ENCODE measurements at places on chromosomes 4 and X. TPM values are rescaled to one million over a fixed set of nuclear protein-coding genes. Genes with fewer than 3 reads are reported as not detected.

GRCh38 chr4:102786279-102786678, 25.5 kb upstream of the MANBA start:
- no peak for DNase-seq

DNA sequence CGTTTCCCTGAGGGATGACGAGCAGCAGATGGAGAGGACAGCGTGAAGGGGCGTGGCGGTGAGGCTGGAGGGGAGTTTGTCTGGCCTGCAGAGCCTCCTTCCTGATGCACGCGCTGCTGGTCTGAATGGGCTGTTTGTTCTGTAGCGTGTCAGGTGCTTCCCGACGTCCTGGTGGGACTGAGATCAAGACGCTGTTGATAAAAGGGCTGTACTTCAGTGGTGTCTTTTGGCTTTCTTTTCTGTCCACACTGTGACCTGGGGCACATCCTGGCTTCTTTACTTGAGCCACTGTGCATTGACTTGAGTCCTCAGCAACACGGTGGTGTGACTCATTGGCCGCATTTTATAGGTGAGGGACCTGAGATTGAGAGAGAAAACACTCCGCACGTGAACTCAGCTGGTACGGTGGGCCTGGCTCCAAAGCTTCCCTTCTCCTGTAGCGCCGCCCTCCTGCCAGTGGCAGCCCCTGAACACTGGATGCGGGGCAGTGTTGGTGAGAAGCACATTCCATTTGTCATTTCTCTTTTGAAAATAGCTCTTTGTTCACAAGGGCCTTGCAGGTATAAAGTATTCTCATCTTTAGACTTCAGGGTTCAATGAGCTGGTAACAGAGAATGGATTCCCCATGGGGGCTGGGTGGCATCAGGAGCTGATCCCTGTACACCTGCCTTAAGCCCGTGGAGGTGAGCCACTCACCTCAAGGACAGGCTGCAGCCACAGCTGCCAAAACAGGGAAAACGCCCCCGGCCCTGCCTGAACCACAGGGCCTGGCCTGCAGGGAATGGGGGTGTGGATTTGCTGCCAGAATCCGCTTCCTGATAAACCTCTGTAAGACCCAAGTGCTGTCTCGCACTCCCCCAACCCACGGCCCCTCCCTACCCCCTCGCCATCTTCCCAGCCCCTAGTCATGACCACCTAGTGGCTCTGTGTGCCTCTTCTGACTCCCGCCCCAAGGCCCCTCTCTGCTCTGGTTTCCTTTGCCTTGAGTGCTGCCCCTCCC, 29.2 kb downstream of the NSG1 start:
- DNase-seq, result no peak

GRCh38 chr4:88751258-88752075, 53.8 kb upstream of the NAP1L5 start:
- no peak for DNase-seq

- no peak for DNase-seq
Measured at GRCh38 chrX:145532176-145532780, 285.0 kb downstream of the SPANXN1 start.

The FMR1 gene
- 147 TPM for total RNA-seq

DNA sequence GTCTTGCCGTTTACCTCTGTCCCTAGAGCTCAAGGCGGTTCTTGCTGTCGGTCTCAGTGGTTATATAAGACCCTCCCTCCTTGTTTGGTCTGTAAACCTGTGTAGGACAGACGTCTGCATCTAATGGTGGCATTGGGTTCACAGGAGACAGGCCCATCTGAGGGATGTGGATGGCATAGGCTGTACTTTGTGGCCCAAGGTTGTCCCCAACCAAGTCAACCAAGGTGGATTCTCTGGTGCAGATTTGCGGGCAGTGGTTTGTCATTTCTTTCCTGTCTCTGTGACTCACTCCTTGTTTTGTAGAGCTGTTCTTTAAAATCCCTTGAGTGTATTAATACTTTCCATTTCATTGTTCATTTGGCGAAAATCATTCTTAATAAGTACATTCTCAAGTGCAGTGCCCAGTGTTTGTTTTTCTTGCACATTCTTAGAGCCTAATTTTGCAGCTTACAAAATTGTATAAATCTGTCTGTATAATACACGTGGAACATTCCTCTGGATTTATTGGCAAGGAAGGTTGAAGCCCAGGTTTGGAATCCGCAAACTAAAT, 68.0 kb upstream of the TLR2 start:
- no peak for DNase-seq

Data from natural killer cell (primary cell).